NB4 (cell line): ENCODE measurements at places on chromosomes 2 and 18.

DNA sequence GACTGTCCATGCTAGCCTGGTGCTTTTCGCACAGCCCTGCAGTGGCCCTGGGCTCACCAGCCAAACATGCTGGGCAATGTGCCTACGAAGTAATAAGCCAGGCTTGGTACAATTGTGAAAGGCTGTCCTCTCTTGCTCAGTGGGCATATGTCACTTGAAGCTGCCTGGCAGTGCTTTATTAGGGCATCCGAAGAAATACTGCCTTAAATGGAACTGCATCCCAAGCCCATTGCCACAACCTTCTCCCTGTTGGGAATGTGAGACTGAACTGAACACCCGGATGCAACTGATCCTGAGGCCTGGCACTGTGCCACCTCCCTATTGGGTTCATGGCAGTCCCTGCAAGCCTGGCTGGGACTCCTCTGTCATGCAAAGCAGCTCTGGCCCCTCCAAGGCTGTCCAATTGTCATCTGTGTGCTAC is 15.9 kb downstream of the CAPG start:
- DNase-seq = no peak

DNA sequence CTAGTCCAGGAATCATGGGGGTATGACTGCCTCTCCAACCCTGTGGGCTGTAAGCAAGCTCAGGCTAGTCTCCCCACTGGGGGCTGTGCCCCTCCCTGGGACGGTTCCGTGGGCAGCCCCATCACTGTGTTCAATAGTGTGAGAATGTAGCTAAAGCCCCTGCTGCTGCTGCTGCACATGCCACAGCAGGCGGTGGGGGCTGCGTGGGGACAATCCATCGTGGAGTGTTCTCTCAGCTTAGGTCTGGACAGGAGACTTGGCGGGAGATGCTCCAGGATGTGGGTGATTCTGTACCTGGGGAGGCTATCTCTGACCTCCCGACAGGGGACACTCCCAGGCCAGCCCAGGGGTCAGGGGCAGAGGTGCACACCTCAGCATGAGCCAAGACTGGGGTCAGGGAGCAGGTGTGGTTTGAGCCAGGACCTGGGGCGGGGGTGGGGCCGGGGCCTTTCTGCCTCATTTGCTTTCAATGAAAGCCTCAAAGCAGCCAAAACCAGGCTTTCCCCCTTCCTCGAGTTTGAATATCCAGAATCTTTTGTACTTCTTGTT is 10.2 kb downstream of the PKDCC start:
- DNase-seq = no peak

- DNase-seq = peak; percentile 75
Measured at GRCh38 chr2:11904029-11904428, 157.6 kb downstream of the LPIN1 start.

DNA sequence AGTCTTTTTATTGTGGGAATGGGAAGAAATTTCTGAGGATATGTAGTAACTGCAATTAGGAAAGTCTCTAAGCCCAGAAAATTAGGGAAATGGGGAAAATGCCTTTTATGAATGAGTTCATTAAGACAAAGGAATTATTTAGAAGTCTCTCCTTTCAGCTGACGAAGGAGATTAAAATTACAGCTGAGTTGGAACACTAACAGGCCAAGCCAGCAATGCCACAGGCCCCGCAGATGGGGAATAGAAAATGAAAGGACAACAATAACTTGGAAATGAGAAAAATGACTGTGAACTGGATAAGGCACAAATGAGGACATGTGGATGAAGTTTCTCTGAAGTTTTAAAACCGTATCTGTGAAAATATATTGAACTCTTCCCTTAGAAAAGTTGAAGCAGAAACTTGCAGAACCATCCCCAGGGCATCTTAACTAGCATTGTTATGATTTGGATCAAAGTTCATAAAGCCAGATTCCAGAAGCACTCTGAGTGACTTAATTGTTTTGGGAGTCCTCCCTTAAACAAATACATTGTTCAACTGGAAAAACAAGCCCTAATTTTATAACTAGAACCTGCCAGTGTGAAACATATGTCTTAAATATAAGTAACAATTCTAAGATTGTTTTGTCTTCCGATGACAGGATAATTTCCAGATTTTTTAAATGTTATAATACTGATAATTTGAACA is 51.3 kb downstream of the C2orf76 start:
- DNase-seq = no peak

- DNase-seq = no peak
Measured at GRCh38 chr2:142291969-142292368, 161.2 kb upstream of the LRP1B start.

DNA sequence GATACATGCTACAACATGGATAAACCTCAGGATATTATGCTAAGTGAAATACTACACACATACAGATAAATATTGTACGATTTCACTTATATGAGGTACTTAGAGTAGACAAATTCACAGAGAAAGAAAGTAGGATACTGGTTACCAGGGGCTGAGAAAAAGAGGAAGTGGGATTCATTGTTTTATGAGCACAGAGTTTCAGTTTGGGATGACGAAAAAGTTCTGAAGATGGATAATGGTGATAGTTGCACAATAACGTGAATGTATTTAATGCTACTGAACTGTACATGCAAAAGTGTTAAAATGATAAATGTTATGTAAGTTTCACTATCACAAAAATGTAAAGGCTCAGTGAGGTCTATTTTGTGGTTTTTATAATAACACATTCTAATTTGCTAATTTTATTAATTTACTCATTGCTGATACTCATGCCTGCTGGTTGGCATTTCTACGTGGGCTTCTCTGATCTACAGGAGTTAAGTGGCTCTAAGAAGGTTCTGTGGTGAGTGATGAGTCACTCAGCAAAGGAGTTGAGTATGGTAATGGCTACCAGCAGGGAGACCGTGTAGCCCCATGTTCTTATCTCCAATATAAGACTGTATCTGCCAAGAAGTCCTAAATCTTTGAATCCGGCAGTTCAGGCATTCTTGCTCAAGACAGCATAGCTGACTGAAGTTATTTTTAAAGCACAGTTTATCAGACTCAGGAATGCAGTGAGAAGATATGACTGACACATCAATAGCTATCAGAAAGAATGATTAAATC is 41.1 kb downstream of the UPP2 start:
- DNase-seq = peak; percentile 96

- no peak for DNase-seq
Measured at GRCh38 chr2:72916743-72917137, 579 bp upstream of the EMX1 start.

GRCh38 chr2:105796791-105797190 is 52.1 kb downstream of the NCK2 start:
- DNase-seq = no peak
